ENCODE measurements at places on chromosomes 16 and 17. TPM values are rescaled to one million over a fixed set of nuclear protein-coding genes. Genes with fewer than 3 reads are reported as not detected.
A peak's percentile ranks its signal among the peaks of the same experiment; 100 is the strongest.

DNA sequence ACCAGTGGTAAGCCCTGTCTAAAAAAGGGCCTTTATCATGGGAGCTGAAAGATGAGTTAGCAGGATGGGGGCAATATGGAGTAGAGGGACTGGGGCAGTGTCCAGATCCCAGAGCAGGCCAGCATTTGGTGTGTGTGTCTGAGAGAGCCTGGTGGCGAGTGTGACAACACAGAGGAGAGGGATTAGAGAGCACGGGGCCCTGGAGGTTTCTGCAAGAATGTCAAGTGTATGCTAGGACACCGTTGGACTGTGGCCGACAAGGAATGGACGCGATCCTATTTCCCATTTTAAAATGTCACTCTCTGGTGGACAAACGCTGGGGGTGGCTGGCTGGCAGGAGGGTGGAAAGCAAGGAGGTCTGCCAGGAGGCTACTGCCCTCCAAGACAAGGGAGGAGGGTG lies 12.4 kb downstream of the TAC4 start:
- H3K4me1 ChIP-seq, result no peaks in the 10 kb centered on the region
- H3K36me3 ChIP-seq, result no peaks in the 10 kb centered on the region
- no peaks in the 10 kb centered on the region for H3K27me3 ChIP-seq
- H3K4me3 ChIP-seq, result no peak overlapping the region
- H3K27ac ChIP-seq, result no peak overlapping the region

DNA sequence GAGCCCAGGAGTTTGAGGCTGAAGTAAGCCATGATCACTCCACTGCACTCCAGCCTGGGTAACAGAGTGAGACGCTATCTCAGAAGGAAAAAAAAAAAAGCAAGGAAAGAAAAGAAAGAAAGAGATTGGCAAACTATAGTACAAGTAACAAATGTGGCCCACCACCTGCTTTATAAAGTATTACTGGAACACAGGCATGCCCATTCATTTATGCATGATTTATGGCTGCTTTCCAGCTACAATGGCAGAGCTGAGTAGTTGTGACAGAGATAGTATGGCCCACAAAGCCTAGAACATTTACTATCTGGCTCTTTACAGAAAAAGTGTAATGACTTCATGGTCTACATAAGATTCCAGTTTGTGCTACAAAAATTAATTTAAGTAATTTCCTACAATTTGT lies 23.6 kb downstream of the C16orf87 start:
- no peak overlapping the region for H3K27ac ChIP-seq
- DNase-seq, result no peak
- peaks cover 17% of the 10 kb centered on the region for H3K4me1 ChIP-seq

DNA sequence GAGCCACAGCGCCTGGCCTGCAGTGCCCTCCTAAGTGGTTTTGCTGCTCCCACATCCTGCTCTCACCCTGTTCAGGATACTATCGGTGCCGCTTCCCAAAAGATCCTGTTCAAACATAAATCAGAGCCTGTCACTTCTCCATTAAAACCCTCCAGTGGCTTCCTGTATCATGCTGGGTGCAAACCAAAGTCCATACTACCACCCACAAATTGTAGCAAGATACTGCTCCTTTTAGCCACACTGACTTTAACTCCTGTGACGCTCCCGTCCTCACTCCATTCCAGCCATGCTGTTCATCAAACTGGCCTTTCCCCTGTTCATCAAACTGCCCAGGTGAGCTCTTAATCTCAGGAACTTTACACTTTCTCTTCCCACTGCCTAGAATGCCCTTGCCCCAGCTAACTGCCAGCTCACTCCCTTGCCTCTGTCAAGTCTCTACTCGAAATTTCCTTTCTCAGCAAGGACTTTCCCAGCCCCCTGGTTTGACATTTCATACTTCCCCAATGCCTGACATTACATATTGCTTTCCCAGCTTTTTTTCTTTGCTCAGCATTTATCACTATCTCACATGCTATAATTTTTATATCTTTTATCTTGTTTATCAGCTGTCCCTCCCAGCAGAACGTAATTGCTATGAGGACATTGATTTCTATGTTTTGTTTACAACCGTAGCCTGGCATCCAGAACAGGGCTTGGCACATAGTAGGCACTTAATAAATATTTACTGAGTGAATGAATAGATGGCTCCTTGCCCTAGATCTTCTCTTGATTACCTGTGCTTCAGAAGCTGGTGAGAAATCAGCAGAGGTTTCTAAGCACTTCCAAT lies 44.3 kb upstream of the SMURF2 start:
- H3K36me3 ChIP-seq, result no peaks in the 10 kb centered on the region
- peaks cover 13% of the 10 kb centered on the region for H3K4me1 ChIP-seq
- no peaks in the 10 kb centered on the region for H3K27me3 ChIP-seq
- no peak overlapping the region for H3K4me3 ChIP-seq
- peak; percentile 13 for DNase-seq
- peak overlapping the region; percentile 59 for H3K27ac ChIP-seq

DNA sequence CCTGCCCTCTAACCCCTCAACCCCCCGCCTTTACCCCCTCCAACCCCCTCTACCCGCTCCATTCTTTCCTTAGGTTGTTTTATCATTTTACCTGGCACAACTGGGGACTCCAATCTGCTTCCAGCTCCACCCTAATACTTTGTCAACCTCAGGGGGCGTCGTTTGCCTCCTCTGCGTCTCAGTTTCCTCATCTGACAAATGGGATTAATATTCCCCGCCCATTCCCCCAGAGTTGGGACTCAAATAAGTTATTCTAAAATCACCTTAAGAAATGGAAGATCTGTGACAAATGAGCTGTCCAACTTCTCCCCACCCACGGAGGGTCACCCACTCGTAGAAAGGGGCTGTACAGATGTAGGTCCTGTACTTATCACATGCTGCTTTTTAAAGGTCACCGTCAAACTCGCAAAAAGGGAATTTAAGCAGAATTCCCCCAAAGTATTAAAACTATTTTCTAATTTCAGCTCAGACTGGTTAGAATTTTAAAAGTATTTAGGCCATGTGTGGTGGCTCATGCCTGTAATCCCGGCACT lies 40.6 kb upstream of the CPNE2 start:
- no peaks in the 10 kb centered on the region for H3K4me1 ChIP-seq
- DNase-seq, result no peak
- no peaks in the 10 kb centered on the region for H3K27me3 ChIP-seq
- no peaks in the 10 kb centered on the region for H3K36me3 ChIP-seq

DNA sequence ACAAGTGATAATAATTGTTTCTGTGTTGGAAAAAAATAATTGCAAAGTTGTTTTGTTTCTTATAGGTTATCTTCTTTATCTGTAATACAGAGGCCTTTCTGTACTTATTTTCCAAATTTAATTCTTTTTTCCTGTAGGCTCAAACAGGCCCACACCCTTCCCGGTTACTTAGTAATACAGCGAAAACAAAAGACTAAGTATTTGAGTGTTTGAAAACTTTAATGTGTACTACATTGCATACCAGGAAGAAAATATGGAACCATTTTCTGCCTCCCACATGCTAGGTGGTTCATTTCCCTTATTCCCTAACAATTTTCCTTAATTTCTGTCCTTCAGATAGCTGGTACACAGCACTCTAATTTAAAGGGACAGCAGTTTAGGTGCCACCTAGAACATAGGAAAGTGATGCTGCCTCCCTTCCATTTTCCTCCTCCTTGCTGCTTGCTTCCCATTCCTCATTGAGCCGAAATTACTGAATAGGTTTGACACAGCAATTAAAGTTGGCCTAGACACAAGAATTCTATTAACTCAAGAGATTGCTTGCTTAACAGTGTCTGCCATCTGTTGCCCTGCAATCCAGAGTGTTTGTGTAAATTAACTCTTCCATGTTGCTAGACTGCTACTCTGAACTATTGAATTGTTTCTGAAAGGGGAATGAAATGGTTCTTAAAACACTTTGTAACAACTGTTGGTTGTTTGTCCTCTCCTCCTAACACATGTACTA lies 24.2 kb downstream of the CYB5B start:
- no peaks in the 10 kb centered on the region for H3K27me3 ChIP-seq
- peaks cover 17% of the 10 kb centered on the region for H3K4me1 ChIP-seq
- H3K27ac ChIP-seq, result peak overlapping the region; percentile 39

DNA sequence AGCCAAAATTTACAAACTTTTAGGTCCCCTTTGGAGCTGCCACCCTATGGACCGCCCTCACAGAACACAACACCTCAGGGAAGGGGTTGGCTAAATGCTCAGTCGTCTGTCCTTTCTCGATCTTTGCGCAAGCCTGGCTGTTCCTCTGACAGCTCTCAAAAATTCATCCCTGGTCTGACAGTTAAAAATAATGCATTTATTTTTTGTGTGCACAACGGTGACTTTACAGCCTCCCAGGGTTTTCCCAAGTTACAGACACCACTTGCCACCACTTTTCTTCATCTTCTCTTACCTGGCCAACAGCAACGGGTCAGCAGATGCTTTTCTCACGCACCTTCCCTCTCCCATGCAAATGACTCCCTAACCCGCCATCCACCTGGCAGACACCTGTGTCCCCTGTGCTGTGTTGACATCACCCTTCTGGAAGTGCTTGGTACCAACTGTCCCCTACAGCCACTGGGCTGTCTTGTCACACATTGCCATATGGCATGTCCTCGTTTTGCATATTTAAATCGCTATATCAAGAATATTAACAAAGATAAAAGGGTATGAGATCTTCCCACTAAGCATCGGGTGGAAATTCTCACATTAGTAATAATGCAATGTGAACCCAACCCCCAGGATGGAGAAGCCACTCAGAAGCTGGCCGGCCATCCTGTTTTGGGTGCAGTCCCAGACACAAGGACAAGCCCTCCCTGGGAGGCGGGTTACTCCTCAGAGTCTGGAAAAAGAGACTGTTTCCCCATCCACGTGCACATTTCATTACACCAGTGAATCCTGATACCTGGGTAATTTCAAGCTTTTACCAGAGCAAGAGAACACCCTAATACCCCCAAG lies 187.0 kb downstream of the ZFHX3 start:
- H3K27me3 ChIP-seq, result no peaks in the 10 kb centered on the region
- H3K4me3 ChIP-seq, result no peak overlapping the region
- DNase-seq, result no peak
- H3K36me3 ChIP-seq, result no peaks in the 10 kb centered on the region
- no peak overlapping the region for H3K27ac ChIP-seq

Gene HNF1B
- total RNA-seq, result 5.7 TPM

Gene ABCA10
- 1.5 TPM for total RNA-seq
